ENCODE measurements at places on chromosomes 2 and 18. TPM values are rescaled to one million over a fixed set of nuclear protein-coding genes. Genes with fewer than 3 reads are reported as not detected.

TCF7L1 gene
- 2.2 TPM for total RNA-seq

COL3A1 gene
- 1,584 TPM for total RNA-seq

REG1B gene
- not detected for total RNA-seq

SNED1 gene
- total RNA-seq, result 391 TPM

DNPEP gene
- 69.4 TPM for total RNA-seq

CNPPD1 gene
- 18.0 TPM for total RNA-seq

LYPD1 gene
- total RNA-seq, result not detected

CTDSP1 gene
- 46.7 TPM for total RNA-seq

NT5DC4 gene
- total RNA-seq, result not detected

CNGA3 gene
- under 0.01 TPM for total RNA-seq

DAW1 gene
- total RNA-seq, result 2.0 TPM

RUFY4 gene
- not detected for total RNA-seq

VIT gene
- 8.8 TPM for total RNA-seq

LYPD6B gene
- not detected for total RNA-seq

TNFAIP6 gene
- total RNA-seq, result 23.5 TPM

FEV gene
- total RNA-seq, result not detected

PSTPIP2 gene
- total RNA-seq, result 3.5 TPM

CAPG gene
- total RNA-seq, result 140 TPM

ANO7 gene
- total RNA-seq, result 0.78 TPM

CYP27C1 gene
- not detected for total RNA-seq

KIAA2012 gene
- not detected for total RNA-seq

ZNF521 gene
- total RNA-seq, result 41.1 TPM

ANKMY1 gene
- 11.0 TPM for total RNA-seq

Measured in subcutaneous preadipocyte (primary cell).